ENCODE measurements at places on chromosomes 11 and 22.

DNA sequence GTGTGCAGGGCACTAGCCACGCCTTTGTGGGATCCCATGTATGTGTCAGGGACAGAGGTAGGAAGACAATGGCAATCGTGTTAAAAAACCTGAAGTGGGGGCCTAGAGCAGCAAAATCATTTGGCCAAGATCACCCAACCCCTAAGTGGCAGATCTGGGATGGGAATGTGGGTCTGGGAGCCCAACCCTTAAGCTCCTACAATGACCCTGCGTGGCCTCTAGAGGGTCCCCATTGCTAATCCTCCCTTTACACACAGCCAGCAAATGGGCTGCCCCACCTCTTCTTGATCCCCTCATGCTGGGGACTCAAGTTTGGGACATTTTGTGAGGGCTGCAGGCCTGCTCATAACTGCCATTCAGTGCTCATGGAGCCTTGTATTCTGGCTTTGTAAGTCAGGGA lies 73.2 kb upstream of the SUSD2 start:
- no peak for DNase-seq

DNA sequence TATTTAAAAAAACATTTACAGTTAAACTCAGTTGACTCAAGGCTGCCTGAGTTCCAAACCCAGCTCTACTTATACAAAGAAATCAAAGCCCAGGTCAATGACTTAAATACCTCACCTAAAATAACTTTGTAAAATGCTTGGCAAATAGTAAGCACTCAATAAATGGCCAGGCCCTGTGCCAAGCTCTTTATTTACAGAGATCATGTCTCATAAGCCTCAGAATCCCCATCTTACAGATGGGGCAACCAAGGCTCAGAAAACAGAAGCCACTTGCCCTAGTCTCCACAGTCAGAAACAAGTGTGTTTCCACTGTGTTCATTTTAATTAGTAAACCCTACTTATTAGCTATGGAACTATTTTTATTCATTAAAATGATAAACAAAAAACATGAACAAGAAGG lies 30.5 kb upstream of the TTC28 start:
- DNase-seq, result peak; percentile 6

- DNase-seq, result no peak
Observed at GRCh38 chr11:128786507-128786906, 80.6 kb downstream of the KCNJ1 start.

DNA sequence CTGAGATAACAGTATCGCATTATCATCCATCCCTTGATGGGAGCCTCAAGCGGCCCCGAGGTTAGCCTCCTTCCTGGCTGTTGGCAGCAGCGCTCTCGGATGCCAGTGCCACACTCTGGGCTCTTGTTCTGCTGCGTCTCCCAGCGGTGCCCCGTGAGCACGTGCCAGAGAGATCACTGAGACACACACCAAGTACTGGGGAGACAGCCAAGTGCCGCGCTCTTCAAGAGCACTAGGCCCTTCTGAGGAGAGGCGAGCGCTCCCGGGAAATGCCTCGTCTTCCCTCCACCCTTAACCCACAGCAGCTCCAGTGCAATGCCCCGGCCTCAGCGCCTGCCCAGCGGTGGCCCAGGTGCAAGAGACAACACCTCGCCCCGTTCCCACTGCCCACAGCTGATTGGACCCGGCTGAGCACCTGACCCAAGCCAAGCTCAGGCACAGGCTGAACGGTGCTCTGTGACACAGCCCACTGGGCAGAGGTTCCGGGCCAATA lies 248.3 kb upstream of the NARS2 start:
- no peak for DNase-seq

- no peak for DNase-seq
Observed at GRCh38 chr11:110513259-110513801, 83.6 kb downstream of the FDX1 start.

DNA sequence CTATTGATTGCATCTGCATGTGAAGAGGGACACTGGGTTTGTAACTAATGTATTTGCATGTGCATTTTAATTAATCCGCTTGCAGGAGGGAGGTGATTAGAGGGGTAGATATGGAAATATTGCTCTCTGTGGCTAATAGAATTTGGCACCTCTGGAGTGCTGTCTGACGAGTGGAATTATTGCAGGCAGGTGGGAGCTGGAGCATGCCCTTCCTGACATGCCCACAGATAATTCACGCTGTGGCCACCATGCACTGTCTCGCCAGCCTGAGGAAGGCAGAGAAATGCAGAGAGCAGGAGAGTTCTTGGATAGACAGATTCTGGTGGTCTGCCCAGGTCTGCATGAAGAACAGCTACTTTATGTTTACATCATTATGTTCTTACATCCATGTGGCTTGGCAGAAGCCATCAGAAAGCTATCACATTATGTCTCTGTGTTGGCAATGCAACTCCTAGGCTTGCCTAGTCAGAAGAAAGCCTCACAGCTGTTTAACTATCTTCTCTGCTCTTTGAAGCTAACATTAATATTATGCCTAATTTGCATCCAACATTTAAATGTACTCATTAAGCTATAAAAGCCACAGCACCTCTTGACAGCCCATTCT lies 89.4 kb upstream of the DRD2 start:
- DNase-seq, result no peak

- DNase-seq, result peak; percentile 73
Observed at GRCh38 chr11:19953909-19954308, 206.4 kb downstream of the DBX1 start.

GRCh38 chr22:44586999-44587736 lies 89.1 kb upstream of the RTL6 start:
- DNase-seq, result peak; percentile 33

DNA sequence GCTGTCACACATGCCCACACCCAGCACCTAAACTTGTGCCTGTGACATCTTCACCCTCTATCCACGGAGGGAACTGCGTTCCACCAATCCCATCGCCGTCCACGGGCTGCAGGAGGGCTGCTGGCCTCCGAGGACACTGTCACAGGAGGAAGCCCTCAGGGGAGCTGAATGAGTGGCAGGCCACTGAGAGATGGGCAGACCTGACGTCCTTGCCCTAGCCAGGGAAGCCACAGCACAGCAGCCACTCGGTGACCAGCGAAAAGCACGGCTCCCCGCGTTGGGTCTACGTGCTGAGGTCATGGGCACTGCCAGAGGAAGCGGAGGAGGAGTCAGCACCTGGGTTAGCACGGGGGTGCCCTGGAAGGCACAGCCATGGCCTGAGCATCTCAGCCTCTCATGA lies 50.5 kb downstream of the IGSF9B start:
- no peak for DNase-seq

- peak; percentile 60 for DNase-seq
Observed at GRCh38 chr22:24066260-24066659, 55.2 kb downstream of the CABIN1 start.

DNA sequence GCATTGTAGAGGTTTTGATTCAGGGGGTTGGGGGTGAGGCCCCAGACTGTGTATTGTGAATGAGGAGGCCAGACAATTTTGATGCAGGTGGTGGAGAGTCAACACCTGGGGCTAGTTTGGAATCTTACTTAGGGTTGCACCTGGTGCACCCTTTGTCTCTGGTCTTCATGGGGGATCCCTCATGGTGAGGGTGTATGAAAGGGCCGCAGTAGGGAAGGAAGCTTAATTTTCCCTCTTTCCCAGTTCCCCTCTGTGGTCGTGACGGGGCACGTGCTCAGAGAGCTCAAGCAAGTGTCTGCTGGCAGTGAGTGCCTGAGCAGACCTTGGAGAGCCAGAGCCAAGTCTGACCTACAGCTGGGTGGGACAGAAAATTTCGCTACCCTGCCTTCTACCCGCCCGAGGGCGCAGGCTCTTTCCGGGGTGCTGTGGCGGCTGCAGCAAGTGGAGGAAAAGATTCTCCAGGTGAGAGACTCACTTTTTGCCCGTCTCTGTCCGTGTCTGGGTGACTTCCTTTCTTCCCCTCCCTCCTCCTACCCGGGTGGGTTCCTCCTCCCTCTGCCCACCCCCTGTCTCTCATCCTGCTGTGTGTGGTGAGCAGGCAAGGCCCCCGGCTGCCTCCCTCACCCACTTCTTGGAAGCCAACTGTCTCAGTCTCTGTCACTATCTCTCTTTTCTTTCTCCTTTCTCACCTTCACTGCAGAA lies 131.7 kb downstream of the MICAL2 start:
- no peak for DNase-seq

DNA sequence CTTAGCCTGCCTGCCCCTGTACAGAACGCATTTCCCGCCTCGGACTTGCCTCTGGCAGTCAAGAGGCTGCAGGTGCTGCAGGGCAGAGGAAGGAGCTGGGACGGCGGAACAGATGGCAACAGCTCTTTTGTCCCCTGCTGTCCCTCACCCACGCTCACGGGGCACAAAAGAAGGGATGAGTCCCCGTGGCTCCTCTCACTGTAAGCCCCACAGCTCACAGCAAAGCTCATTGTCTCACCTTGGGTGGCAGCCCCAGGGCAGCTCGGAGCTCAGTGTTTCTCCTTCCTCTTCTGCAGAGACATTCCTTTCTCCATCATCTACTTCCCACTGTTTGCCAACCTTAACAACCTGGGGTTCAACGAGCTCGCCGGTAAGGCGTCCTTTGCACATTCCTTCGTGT lies 24.3 kb downstream of the SLC25A18 start:
- DNase-seq, result no peak

DNA sequence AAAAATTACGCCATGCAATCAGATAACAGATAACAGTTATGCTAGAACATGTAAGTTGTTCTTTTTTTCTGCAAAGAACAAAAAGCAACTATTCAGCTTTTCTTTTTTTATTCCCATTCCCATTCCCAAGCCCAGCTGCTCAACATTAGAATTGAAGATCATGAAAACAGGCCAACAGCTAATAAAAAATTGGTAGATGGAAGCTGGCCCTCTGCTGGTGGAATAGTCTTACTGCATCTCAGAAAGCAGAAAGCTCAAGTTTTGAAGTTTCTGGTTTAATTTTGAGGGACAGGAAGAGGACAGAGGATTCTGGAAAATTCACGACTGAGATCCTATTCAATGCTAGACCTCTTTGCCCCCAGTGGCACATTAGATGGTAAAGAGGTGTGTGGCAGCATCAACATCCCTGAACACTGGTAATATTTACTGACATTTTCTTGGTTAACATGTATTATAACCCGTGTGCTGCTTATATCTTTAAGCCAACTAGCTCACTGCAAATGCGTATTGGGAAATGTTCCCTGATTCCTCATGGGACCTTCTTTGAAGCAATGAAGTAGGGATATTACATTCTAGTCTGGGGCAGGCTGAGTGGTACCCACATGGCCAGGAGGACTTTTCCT lies 591.2 kb downstream of the OPCML start:
- DNase-seq, result peak; percentile 35

- no peak for DNase-seq
Observed at GRCh38 chr22:25494774-25495173, 69.7 kb upstream of the GRK3 start.
